A549 treated with CpdA at 1 μM for 4 hours (cell line): ENCODE measurements at places on chromosomes 1 and 21. TPM values are rescaled to one million over a fixed set of nuclear protein-coding genes. Genes with fewer than 3 reads are reported as not detected.

The OR10J1 gene
- total RNA-seq = not detected in 5 replicates

The EXTL1 gene
- not detected in 5 replicates for total RNA-seq

The KIF17 gene
- total RNA-seq = 0.90 to 1.7 TPM (median 1.2 TPM) in 5 replicates

The ORC1 gene
- total RNA-seq = 18.0 to 21.4 TPM (median 19.0 TPM) in 5 replicates

The CFHR1 gene
- total RNA-seq = 0.16 to 0.40 TPM (median 0.22 TPM) in 4 of 5 replicates, not detected in the other

The LRRC53 gene
- not detected in 5 replicates for total RNA-seq

The CYP4A22 gene
- total RNA-seq = not detected in 5 replicates

The OLIG2 gene
- total RNA-seq = not detected in 5 replicates

The DISP3 gene
- total RNA-seq = 0.24 to 0.55 TPM (median 0.28 TPM) in 5 replicates

The PGD gene
- 1,064 to 1,187 TPM (median 1,133 TPM) in 5 replicates for total RNA-seq

The ELAVL4 gene
- total RNA-seq = 0.26 TPM in 1 of 5 replicates, not detected in the others

The PPIAL4G gene
- total RNA-seq = not detected in 5 replicates

The SMG7 gene
- 33.0 to 46.6 TPM (median 39.5 TPM) in 5 replicates for total RNA-seq

The ALPL gene
- total RNA-seq = 0.15 to 0.43 TPM (median 0.32 TPM) in 5 replicates

The TLCD4 gene
- total RNA-seq = 8.1 to 12.2 TPM (median 8.7 TPM) in 5 replicates

The RNU1-1 gene
- total RNA-seq = not detected in 5 replicates

The COL9A2 gene
- 0.11 to 0.47 TPM (median 0.18 TPM) in 5 replicates for total RNA-seq
